ENCODE measurements at places on chromosomes 5 and 9.
A peak's percentile ranks its signal among the peaks of the same experiment; 100 is the strongest.

DNA sequence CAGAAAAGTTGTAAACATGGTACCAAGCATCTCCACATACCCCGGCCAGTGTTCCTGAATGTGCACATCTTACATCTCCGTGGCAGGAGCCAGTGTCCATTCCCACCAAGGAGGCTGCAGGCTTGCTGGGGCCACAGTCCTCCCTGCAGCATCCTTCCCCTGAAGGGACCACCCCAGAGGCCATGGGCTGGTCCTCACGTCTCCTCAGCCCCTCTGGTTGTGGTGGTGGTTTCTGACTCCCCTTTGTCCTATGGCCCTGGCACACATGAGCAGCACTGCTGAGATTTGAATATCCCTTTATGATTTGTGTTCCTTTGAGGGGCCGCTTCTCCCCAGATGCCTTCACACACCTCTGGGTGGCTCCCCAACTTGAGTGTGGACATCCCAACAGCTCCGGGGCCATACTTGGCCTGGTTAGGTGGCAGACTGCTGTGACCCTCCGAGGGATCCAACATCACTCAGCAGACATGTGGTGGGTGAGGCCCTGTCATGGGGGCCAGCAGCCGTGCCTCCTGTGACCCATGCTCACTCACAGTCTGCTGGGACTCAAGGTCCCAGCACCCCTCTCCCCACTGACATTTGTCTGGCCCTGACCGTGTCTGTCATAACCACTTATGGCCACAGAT lies 14.3 kb downstream of the PHF2 start:
- DNase-seq, result no peak

GRCh38 chr5:64968591-64969110 lies 199.9 kb downstream of the CWC27 start:
- DNase-seq, result no peak

GRCh38 chr5:127864511-127864910 lies 161.3 kb downstream of the CCDC192 start:
- no peak for DNase-seq

DNA sequence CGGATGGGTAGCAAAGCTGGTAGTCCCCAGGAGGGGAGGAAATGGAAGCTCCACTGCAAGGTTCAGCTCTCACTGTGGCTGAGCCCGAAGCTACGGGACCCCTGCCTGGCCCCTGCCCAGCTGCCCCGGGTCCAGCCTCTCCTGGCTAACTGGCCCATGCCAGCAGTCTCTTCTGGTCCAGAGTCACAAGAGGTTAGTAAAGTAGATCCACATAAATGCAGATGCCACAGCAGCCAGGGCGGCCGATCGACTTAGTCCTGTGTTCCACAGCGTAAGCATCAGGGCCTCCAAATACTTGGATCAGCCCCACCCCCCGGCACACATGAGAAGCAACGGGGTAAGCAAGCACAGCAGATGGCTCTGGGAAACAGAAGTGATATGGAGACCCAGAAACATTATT lies 42.1 kb downstream of the MRPL36 start:
- no peak for DNase-seq

DNA sequence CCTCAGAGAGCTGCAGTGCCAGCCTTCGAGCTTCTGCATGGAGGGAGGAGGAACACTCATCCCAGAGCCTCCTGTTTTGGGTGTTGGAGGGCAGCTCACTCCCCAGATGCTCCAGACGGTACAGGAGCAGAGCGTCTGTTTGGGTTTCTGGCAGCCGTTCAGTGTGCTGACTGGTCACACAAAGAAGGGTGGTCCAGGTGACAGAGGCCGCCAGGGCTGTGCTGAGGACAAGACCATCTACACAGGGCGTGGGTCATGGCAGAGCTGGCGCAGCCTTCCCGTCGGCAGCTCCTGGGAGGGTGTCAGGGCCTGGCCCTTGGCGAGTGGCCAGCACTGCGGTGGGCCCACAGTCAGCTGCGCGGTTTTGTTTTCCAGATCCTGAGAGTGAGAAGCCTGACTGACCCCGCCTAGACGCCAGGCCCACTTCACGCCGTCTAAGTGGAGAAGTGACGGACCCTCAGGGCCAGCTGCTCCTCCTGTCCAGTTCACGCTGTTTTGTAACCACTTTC lies 131.4 kb upstream of the FAM120A start:
- no peak for DNase-seq

DNA sequence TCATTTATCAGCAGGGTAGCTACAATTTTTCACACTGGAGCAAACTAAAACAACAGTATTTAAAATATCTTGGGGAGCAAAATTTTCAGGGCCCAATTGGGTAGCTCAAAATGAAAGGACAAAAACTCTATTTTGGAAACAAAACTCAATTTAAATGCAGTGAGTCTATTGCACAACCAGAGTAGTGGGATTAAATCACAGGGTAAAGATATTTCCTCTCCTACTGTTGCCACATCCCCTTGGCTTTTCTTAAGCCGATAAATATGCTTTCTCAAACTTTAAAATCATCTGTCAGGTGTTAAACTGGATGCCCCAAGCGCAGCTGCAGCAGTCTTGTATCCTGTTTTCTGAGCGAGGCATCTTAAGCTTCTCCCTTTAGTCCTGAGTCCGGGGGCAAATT lies 1474.3 kb upstream of the CDH9 start:
- no peak for DNase-seq

DNA sequence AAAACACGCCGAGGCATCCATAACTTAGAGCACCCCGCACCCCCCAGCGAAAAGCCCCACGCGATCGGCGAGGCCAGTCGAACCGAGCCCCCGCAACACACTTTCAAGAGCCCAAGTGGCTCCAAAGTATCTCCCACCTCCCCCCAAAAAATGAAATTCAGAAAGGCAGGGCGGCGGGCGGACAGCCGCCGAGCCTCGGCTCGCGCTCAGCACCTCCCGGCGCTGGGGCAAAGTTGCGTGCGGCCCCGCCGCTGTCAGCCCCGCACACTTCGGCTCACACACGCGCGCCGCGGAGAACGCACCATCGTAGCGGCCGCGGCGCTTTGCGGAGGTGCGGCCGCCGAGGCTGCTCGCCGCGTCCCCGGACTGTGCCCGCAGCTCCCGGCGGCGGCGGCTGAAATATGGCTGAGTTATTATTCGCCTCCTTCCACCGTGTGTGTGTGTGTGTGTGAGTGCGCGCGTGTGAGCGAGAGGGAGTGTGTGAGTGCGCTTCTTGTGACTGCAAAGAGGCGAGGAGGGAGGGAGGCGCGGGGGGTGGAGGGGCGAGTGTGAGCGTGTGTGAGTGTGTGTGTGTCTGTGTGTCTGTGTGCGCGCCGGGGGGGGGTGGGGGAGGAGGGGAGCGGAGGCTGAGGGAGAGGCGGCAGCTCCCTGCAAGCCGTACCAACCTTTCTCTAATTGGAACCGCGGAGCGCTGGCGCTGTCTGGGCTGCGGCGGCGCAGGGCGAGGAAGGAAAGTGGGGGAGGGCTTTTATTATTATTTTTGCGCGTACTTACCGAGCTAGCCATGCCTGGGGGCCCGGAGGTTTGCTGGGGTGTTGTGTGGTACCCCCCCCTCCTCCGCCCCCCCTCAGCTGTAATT lies 599 bp downstream of the MLLT3 start:
- peak; percentile 47 for DNase-seq

DNA sequence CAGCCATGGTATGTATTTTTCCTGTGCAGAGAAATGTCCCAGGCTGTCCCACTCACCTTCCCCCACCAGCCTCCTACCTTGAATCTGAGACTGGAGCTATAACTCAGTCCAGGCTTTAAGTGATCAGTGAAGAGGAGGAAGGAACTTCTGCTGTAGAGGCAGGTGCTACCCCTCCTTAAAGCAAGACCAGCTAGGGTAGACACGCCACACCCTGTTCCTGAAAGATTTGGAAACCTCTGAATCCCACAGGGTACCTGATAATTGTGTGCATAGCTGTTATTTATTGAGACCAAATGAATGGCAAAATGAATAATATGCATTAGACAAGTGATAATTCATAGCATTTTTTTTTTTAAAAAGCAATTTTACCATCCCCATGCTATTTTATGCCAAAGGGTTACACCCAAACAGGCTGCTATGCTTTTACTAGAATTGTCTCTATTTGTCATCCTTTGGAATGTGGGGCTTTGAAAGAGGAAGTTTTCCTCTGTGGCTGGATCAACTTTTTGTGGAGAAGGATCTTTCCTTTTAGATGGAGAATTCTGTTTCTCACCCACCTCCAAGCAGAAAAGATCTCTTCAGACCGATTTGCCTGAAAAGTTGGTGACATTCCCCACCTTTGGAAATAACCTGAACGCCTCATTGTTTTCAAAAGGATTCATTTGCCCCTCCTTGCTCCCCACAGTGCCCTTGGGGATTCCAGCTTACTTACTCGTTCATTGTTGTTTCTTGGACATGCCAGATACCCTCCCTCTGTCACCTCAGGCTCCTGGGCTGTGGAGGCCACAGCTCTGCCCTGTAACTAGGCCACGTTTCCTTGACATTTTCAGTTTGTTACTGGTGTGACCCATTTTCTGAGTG lies 248.7 kb downstream of the NR3C1 start:
- DNase-seq, result no peak

- no peak for DNase-seq
Observed at GRCh38 chr5:168290902-168291341, 523 bp upstream of the WWC1 start.

DNA sequence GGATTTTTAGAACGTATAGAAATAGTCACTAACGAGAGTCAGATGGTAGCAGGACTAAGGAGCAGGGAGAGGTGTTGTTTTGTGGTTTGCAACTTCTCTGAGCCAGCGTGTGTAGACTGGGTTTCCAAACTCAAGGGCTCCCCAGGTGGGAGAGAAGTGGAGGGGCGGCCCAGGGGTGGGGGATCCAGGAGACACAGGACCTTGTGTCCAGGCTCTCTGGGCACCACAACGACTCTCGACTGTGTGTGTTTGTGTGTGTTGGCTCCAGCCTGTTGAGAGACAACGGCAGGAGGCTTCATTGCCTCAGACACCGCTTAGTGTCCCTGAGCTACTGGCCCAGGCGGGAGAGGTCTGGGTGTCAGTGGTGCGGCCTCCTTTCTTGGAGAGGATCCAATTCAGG lies 934 bp upstream of the FCN1 start:
- DNase-seq, result no peak

DNA sequence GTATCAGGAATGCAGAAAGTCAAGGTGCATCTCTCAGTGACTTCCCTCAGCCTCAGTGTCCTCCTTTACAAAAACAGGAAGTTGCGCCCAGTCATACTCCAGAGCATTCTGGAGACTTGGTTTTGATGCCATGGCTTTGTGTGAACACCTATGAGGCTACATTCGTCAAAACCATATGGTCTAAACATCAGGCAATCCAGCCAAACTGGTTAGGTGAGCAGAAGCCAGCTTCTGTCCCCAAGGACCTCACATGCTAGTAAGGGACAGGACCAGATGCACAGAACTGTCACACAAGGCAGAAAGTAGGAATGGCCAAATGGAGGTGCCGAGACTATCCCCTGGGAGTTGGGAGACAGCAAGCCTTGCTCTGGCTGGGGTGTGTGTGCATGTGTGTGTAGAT lies 217.2 kb downstream of the MELK start:
- no peak for DNase-seq

GRCh38 chr5:168057905-168058304 lies 233.5 kb upstream of the WWC1 start:
- no peak for DNase-seq

DNA sequence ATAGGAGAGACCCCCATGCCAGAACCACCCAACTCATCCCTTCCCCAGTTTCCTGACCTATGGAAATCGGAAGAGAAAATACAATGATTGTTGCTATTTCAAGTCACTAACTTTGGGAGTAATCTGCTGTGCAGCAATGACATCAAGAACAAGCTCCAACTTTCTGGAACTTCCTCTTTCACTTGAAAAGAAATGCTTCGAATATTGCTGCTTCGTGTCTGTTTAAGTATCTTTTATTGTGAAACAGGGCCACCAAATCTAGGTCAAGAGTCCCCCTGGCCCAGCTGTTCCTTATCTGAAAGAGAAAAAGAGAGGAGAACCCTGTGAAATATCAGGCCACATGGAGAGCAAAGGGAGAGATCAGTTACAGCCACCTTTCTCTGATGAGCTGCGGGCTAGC lies 59.4 kb upstream of the DNAH5 start:
- DNase-seq, result no peak

GRCh38 chr9:123372766-123373446 lies 16.9 kb downstream of the CRB2 start:
- DNase-seq, result no peak

DNA sequence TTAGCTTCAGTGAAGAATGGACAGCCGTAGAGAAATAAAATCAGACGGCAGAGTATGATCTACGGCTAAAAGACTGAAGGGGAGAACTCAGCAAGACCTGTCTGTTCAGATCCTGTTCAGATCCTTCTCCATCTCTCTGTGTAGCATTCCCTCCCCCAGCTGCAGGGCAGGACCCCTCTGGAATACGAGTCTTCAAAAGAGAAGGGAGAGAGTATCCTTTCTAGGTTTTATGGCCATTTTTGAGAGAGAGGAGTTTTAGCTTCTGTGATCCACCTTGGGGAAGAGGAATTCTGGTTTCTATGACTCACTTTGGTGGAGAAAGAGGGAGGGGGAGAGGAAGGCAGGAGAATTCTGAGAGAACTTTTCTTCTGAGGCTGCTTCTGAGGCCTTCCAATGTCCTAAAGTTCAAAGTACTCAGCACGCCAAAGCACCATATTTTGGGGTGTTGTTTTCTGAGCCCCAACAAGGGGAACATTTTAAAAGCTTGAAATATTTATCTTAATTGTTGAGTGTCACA lies 194.4 kb upstream of the TLE4 start:
- no peak for DNase-seq

DNA sequence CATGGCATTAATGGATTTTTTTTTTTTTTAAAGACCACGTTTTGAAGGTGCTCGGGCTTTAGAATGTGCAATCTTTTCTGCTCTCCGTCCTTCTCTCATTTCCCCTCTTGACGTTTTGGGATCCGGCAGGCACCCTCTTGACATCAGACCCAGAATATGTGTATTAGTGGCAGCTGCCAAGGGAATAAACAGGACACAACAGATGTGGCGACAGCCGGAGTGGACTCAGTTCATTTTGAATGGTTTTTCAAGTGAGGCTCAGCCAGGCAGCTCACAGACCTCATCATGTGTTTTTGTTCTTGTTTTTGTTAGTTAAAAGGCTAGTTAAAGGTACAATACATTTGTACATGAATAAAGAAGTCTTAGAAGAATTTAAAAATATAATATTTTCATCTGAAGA lies 365.0 kb upstream of the SEMA6A start:
- DNase-seq, result no peak

- no peak for DNase-seq
Observed at GRCh38 chr5:54362434-54362833, 52.1 kb upstream of the ARL15 start.

DNA sequence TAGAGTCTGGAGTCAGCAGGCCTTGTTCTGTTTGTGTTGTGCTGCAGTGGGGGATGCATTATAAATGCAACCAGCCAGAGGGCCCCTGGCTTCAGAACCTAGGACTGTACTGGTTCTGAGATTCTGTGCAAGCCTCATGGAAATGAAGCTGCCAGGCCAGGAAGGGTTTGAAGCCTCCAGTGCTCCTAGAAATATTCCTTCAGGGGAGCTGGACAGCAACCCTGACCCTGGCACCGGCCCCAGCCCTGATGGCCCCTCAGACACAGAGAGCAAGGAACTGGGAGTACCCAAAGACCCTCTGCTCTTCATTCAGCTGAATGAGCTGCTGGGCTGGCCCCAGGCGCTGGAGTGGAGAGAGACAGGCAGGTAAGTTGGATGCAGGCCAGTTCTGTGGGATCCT lies at the start of gene SLC4A9:
Gene SLC4A9 (plus strand): TSS at position 94 of the 400 bp plus-strand sequence. CDS start 43 bp downstream, at position 137.
- DNase-seq, result no peak

GRCh38 chr5:36570301-36571095 lies 35.9 kb upstream of the SLC1A3 start:
- DNase-seq, result no peak

- DNase-seq, result no peak
Observed at GRCh38 chr5:173888473-173889131, 453 bp downstream of the CPEB4 start.

- DNase-seq, result no peak
Observed at GRCh38 chr9:106059886-106060285, 365.5 kb downstream of the TMEM38B start.

GRCh38 chr5:150596313-150596712 lies 44.1 kb upstream of the SYNPO start:
- DNase-seq, result no peak

All from activated naive CD8-positive, alpha-beta T cell treated with anti-CD3 and anti-CD28 coated beads, Interleukin-2, amount 50 U/mL, for 16 hours (primary cell).